ENCODE measurements at places on chromosomes 11 and 22. TPM values are rescaled to one million over a fixed set of nuclear protein-coding genes. Genes with fewer than 3 reads are reported as not detected.

DNA sequence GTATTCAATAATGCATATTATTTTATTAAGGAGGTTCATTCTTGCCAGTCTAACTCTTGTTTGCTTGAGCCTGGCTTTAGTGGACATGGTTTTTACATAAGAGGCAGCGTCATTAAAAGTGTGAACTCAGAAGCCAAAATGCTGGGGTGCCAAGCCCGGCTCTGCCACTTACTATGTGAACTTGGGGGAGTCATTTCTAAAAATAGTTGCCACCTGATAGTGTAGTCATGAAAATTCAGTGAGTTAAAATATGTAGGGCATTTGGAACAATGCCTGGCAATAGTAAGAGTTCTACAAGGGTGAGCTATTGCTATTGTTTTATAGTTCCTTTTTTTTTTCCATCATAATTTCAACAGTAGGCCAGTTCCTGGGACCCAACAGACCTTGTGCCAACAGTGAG, 49.9 kb downstream of the TENM4 start:
- H3K27ac ChIP-seq = no peak overlapping the region
- no peaks in the 10 kb centered on the region for H3K27me3 ChIP-seq
- DNase-seq = no peak
- H3K4me3 ChIP-seq = no peak overlapping the region
- H3K36me3 ChIP-seq = no peaks in the 10 kb centered on the region
- H3K4me1 ChIP-seq = peaks cover 2% of the 10 kb centered on the region

Gene PLXNB2
- polyA plus RNA-seq = 46.0 TPM

DNA sequence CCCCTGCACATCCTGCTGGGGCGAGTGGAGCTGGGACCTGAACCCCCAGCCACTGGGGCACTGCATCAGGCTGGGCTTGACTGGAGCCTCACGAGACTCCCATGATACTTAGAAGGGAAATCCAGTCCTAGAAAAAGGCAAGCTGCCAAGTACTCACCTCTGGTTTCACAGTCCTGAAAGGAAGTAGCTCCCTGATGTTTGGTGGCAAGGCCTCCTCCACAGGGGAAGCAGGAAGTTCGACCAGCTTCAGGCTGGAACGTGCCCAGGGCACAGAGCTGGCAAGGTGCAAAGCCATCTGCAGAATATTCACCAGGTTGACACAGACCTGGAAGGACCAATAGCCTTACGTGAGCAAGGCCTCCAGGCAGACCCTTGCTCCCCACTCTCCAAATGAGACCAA, 26.8 kb upstream of the NRIP3 start:
- DNase-seq = no peak
- no peak overlapping the region for H3K27ac ChIP-seq
- no peaks in the 10 kb centered on the region for H3K4me1 ChIP-seq
- H3K36me3 ChIP-seq = no peaks in the 10 kb centered on the region
- no peaks in the 10 kb centered on the region for H3K27me3 ChIP-seq

GRCh38 chr11:1071571-1072115, 3.0 kb upstream of the MUC2 start:
- no peaks in the 10 kb centered on the region for H3K27me3 ChIP-seq
- no peak overlapping the region for H3K4me3 ChIP-seq
- DNase-seq = peak; percentile 44
- H3K27ac ChIP-seq = no peak overlapping the region
- H3K4me1 ChIP-seq = no peaks in the 10 kb centered on the region
- no peaks in the 10 kb centered on the region for H3K36me3 ChIP-seq

Gene NLRP10
- not detected for polyA plus RNA-seq

DNA sequence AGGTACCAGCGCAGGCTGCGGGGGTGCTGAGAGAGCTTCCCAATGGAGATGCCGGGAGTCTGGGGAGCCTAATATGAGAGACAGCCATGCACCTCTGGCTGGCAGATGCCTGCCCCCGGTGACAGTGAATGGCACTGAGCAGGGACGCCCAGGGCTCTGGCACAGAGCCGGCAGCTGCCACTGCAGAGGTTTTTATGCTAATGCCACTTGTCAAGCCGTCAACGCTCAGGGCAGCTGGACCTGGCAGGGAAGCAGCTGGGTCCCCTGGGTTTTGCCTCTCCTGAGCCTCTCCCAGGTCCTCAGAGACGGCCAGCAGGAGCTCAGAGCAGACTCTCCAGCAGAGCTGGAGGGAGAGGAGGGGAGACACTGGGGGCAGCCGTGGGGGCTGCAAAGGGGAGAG, 573.6 kb downstream of the BUD13 start:
- H3K27ac ChIP-seq = no peak overlapping the region
- H3K36me3 ChIP-seq = no peaks in the 10 kb centered on the region
- no peak for DNase-seq

Gene AIFM3
- polyA plus RNA-seq = 1.4 TPM

DNA sequence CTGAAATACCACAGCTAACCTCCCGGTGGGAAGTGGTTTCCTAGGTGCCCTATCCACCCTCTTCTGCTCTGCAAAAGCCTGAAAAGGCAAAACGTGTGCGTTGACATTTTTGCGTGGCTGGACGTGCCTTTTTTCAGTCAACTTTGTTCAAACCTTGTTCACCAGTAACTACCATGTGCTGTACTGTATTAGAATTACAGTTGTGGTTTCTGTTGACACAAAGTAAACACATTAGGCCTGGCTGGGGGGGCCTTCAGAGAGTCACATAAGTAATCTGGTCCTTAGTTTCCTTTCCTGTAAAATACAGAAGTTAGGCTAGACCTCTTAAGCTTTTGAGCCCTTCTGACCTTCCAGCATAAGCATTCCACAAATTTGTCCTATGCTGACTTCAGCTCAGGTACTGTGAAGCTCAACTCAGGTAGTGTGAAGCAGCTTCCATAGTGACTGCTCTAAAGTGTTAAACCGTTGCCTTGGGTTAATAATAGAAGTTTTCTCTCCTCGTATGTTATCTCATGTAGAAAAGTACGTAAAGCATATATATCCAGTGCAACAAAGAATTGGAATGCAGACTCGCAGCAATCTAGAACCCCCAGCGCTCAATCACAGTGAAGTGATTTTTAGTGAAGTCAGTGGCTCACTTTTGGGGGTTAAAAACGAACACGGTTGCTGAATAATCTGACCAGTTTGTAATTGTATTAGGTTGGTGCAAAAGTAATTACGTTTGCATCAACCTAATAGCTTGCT, 1.8 kb downstream of the EWSR1 start:
- DNase-seq = no peak
- no peaks in the 10 kb centered on the region for H3K27me3 ChIP-seq
- H3K4me1 ChIP-seq = peaks cover 5% of the 10 kb centered on the region
- no peaks in the 10 kb centered on the region for H3K36me3 ChIP-seq
- H3K4me3 ChIP-seq = peak overlapping the region; percentile 86
- no peak overlapping the region for H3K27ac ChIP-seq

DNA sequence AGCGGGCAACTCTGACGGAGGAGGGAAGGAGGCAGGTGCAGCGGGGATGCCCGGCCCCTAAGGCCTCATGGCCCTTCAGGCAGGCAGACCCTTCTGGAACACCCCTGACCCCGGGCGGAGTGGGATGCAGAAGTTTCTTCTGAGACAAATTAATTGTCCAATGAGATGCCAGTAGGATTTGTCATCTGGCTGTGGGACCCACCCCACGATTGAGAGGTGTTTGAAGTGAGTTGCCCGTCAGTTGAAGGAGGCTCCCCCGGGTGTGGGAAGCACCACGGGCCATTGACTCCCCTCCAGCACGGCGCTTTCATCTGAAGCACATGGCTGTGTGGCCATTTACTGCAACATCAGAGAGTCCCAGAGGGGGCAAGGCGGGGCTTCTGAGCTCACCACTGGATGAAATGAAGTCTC, 527.8 kb downstream of the BRD1 start:
- H3K36me3 ChIP-seq = no peaks in the 10 kb centered on the region
- DNase-seq = no peak
- H3K27me3 ChIP-seq = no peaks in the 10 kb centered on the region
- no peak overlapping the region for H3K27ac ChIP-seq

DNA sequence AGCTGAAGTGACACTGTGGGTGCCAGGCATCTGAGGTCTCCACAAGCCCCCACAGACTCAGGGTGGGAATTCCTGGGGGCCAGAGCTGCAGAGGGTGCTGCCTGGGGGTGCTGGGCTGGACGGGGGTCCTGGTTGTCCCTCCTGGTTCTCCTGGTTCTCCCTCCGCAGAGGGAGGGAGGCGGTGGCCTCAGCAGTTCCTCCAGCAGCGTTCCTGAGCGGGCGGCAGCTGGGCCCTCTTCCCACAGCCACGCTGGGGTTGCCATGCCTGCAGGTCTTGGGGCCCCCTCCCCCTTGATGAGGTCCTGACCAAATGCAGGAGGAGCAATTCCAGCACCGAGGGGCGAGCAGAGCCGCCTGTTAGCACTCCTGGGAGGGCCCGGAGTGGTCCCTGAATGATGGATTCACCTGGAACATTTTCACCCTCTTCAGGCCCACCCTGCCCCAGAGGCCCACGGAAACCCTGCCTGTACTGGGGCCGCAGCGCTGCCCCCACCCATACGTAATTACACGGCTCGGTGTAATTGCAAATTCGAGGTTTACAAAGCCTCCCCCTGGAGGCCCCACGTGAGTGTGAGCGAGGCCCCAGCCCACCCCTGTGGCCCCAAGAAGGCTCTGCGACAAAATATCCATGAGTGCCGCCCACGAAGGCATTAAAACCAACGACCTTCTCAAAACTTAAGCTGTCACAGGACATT, 635 bp downstream of the C11orf21 start:
- no peak overlapping the region for H3K27ac ChIP-seq
- H3K4me1 ChIP-seq = no peaks in the 10 kb centered on the region
- no peaks in the 10 kb centered on the region for H3K36me3 ChIP-seq
- DNase-seq = peak; percentile 63
- H3K4me3 ChIP-seq = no peak overlapping the region

DNA sequence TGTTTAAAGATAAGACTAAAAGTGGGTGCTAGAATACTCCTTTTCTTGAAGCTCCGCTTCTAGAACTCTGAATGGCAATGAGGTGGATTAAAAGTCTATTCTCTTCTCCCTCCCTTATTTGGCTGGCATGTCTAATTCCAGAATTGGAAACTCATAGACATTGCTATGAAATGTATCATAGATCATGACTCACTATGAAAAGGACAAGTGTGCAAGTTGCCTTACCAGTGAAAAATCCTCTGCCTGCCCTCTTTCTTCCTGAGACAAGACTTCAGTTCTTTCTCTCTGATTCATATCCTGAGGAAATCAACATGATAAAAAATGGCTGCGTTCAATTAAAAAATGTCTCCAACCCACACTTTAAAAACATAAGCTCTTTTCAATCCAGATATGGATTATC, 73.2 kb upstream of the BLID start:
- H3K4me1 ChIP-seq = peaks cover 3% of the 10 kb centered on the region
- peak overlapping the region; percentile 90 for H3K27ac ChIP-seq
- H3K27me3 ChIP-seq = no peaks in the 10 kb centered on the region
- H3K4me3 ChIP-seq = no peak overlapping the region

Gene PHETA2
- 16.6 TPM for polyA plus RNA-seq

GRCh38 chr11:2134022-2135010, 4.9 kb downstream of the IGF2 start:
- DNase-seq = peak; percentile 48
- H3K4me1 ChIP-seq = no peaks in the 10 kb centered on the region
- no peaks in the 10 kb centered on the region for H3K36me3 ChIP-seq
- no peak overlapping the region for H3K4me3 ChIP-seq
- no peaks in the 10 kb centered on the region for H3K27me3 ChIP-seq
- H3K27ac ChIP-seq = no peak overlapping the region

Gene KDM4E
- polyA plus RNA-seq = not detected

DNA sequence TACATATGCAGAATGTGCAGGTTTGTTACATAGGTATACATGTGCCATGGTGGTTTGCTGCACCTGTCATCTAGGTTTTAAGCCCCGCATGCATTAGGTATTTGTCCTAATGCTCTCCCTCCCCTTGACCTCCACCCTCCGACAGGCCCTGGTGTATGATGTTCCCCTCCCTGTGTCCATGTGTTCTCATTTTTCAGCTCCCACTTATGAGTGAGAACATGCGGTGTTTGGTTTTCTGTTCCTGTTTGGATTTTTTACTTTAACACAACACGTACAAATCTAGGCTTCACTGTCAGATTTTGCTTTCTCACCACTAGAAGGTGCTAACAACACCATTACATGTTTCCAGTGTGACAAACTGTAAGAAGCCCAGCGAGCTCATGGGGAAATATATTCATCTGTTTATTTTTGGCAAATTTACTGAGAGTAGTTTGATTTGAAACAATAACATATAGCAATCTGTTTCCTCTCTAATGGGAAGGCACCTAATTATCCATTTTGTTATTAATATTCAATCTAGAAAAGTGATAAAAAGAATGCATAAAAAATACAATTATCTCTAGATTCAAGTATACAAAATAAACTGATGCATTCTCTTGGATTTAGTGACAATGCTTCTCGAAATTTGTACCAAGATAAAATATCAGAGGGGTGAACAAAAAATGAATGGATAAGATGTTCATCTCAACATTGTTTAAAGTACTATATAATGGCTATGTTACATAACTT, 23.2 kb upstream of the BIRC3 start:
- H3K4me1 ChIP-seq = peaks cover 2% of the 10 kb centered on the region
- H3K36me3 ChIP-seq = no peaks in the 10 kb centered on the region
- no peak for DNase-seq
- no peak overlapping the region for H3K27ac ChIP-seq

Gene PNPLA3
- not detected for polyA plus RNA-seq

- no peak overlapping the region for H3K27ac ChIP-seq
- H3K4me1 ChIP-seq = peaks cover 1% of the 10 kb centered on the region
- H3K4me3 ChIP-seq = no peak overlapping the region
- H3K27me3 ChIP-seq = no peaks in the 10 kb centered on the region
Observed at GRCh38 chr22:40628354-40629042, 8.0 kb downstream of the MRTFA start.

Gene TSKU
- polyA plus RNA-seq = 10.0 TPM

DNA sequence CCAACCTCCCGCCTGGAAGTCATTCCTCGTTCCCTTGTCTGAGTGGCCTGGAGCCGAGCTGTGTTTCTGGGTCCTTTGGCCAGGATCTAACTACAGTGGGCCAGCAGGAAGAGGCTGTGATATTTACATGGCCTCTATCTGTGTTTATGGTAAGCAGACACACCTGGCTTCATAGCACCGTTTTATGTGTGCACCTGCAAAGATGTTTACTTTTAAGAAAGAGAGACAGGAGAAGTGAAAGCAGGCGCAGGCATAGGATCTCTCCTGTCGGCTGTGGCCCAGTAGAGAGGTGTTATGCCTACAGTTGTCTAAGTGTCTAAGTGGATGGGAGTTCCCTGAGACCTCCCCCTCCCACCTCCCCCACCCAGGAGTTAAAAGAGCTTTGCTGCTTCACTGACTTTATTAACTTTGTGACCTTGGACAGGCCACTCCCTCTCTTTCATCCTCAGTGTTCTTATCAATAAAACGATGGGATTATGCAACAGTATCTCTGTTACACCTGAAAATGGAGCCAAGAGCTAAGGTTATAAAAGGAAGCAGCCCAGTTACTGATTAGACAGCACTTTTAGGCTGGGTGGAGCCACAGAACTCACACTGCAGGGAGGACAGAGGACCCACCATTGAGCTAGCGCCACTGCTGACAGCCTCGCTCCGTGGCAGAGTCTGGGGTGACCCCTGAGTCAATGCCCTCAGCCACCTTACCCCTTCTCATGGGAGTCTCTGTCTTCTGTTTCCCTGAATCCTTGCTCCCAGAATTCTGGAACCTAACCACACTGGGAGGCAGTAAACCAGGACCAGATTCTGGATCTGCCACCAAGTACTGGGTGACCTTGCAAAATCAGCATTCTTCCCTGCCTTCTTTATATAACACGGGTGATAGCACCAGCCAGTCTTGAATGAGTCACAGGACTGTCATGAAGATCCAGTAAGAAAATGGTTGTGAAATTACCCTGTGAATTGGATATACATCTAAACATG, 22.0 kb downstream of the ST14 start:
- no peak overlapping the region for H3K27ac ChIP-seq
- H3K36me3 ChIP-seq = no peaks in the 10 kb centered on the region
- no peaks in the 10 kb centered on the region for H3K4me1 ChIP-seq
- no peak overlapping the region for H3K4me3 ChIP-seq
